ENCODE measurements at places on chromosomes 6 and 20. TPM values are rescaled to one million over a fixed set of nuclear protein-coding genes. Genes with fewer than 3 reads are reported as not detected.

GRCh38 chr6:11830105-11830504 is 51.5 kb upstream of the ADTRP start:
- DNase-seq, result no peak

DNA sequence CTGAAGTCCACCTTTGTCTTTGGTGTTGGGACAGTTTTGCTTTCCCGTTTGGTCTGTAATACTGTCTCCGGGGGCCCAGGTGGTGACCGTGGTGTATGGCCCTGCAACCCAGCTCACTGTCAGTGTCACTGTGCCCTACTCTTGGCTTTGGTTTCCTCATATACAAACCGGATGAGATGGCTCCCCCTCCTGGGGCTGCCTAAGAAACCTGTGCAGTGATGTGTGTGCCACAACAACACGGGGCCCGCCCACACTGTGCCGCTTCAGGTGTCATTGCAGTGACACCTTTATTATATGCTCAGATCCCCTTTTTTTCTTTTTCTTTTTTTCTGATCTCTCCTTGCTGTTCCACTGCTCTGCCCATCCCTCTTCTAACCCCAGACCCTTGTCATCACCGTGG is 73.9 kb downstream of the RAMACL start:
- DNase-seq, result no peak

DNA sequence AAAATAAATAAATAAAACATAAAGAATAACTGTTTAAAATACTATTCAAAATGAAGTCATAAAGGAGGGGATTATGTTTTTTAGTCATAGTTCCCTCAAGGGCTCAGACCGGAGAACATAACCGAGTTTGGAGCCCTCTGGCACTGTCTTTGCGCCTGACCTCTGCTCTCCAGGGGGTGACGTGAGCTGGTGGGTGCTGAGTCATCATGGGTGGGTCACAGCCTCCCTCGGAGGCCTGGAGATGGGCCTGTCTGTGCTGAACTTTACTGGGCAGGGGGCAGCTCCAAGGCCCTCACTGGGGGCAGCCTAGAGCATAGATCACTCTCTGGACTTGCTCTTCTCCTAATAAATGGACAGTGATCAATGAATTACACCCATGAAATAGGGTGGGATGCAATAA is 3.1 kb upstream of the MAVS start:
- DNase-seq, result no peak

DNA sequence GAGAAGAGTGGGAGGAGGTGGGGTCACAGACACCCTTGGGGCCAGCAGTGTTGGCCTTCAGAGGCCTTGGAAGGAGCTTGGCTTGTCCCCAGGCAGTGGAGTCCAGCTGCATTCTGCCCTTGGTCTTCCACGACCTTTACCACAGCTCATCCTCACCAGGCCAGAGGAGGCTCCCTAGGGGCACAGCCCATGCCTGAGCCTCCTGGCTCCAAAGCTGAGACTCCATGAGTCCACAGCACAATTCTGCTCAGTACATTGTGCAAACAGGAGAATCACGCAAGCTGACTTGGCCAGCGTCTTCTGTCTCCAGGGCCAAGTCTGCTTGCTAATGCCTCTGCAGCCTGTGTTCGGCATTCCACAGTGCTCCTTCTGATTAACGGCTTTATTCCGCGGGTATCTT is 337.2 kb downstream of the SMOC2 start:
- DNase-seq, result no peak

DNA sequence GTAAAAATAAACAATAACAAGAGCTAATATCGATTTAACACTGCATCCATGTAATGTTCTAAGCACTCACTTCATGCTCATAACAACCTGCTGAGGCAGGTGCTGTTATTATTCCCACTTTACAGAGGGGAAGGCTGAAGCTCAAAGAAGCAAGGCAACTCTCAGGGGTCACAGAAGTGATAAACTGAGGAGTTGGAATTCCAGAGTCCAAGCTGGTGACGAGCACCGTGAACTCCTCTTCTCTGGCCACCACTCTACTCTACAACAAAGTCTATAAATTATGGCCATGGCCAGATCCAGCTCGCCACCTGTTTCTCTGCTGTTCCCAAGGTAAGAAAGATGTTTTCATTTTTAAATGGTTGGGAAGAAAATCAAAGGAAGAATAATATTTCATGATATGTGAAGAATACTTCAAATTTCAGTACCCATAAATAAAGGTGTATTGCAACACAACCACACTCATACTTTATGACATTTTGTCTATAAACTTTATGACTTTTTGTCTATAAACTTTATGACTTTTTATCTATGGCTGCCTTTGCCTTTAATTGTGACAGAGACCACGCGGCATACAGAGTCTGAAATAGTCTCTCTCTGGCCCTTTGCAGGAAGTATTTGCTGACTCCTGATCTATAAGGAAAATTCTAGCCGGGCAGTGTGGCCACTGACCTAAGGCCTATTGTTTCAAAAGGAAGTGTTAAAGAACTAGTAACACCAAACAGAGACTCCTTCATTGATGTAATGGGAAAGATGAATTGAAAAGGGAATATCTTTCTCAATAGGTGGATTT is 113.2 kb upstream of the KCNG1 start:
- no peak for DNase-seq

GRCh38 chr20:8464368-8464767 is 332.3 kb downstream of the PLCB1 start:
- no peak for DNase-seq

- DNase-seq, result no peak
Observed at GRCh38 chr6:36432151-36432671, 10.4 kb downstream of the PXT1 start.

GRCh38 chr6:125050663-125051318 is 88.6 kb downstream of the RNF217 start:
- DNase-seq, result no peak

DNA sequence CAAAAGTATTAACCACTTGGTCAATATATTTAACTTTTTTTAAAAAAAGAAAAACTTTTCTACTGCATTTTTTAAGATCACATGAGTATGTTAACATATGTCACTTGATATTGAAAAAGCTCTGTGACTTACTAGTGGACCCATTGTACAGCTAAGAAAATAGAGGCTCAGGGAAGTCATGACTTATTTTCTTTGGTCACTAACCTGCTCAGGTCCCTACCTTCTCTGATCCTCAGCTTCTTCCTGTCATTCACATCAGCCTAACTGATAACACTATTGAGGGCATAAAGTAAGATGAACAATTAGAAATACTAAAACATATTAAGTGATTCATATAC is 19.8 kb downstream of the AGPAT4 start:
- no peak for DNase-seq

DNA sequence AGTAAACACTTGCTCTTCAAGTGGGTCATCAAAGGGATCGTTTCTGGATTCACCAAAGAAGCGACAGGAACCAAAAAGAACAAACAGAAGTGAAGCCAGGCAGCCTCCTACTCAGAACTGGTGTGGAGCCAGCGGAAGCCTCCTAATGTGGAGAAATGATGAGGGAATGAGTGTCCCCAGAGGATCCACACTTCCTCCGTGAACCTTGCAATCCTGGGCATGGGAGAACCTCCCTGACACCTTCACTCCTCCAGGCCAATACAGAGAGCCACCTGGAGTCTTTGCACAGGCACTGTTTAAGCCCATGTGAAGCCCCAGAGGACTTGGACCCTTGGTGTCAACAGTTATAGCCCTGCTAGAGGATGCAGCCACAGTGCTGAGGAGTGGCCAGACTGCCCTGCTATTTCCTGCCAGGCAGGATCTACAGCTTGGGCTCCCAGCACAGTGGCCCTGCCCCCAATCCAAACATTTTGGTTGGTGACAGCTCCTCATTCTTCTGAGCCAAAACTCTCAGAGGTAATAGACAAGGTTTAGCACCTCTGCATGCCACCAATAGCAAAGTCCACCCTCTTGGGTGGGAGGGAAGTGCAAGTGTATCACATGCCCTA is 23.2 kb upstream of the SERINC1 start:
- DNase-seq, result no peak

DNA sequence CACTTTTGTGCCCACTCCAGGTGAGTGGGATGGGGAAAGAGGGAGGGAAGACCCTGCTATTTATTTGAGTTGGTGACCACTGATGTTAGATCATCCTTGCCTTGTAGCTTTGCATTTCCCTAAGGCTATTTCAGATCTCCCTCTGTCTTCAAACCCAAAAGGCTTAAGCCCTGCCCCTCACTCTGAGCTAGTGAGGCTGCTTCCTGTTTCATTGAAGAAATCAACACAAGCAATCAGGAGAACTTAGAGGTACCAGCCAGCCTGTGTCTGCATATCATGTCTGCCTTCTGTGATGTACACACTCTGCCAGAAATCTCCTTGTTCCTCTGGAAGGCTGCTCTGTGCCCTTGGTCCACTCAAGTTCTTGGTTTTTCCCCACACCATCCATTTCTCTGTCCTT is 135.3 kb downstream of the ARID1B start:
- DNase-seq, result no peak

GRCh38 chr6:142537612-142538478 is 236.0 kb downstream of the ADGRG6 start:
- DNase-seq, result no peak

GRCh38 chr20:49896204-49896603 is 19.1 kb downstream of the SPATA2 start:
- DNase-seq, result no peak

- DNase-seq, result peak; percentile 90
Observed at GRCh38 chr20:51447097-51447764, 95.3 kb downstream of the NFATC2 start.

- DNase-seq, result no peak
Observed at GRCh38 chr6:19159089-19159488, 678.1 kb upstream of the ID4 start.

DNA sequence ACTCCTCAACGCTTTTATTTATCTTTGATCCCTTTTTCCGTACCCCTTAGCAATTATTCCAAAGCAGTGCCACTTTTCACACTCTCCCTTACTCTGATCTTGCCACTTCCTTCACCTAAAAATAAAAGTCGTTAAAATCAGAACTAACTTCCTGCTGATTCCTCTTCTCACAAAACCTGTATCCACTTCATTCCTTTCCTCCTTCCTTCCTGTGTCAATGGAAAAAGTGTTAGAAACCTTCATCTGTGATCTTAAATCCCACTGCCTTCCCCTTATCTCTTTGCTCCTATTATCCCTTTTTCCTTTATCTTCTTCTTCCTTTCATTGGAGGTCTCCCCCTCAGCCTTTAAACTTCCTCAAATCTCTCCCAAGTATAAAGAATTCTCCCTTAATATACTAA is 49.2 kb downstream of the GOPC start:
- no peak for DNase-seq

DNA sequence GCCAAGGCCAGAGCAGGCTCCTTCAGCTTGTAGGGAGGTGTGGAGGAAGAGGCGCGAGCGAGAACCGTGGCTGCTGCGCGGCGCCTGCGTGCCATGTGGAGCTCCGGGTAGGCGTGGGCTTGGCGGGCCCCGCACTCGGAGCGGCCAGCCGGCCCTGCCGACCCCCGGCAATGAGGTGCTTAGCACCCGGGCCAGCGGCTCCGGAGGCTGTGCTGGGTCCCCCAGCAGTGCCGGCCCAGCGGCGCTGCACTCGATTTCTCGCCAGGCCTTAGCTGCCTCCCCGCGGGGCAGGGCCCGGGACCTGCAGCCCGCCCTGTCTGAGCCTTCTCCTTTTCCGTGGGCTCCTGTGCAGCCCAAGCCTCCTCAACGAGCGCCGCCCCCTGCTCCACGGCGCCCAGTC is 32.9 kb upstream of the SIRT5 start:
- DNase-seq, result no peak

DNA sequence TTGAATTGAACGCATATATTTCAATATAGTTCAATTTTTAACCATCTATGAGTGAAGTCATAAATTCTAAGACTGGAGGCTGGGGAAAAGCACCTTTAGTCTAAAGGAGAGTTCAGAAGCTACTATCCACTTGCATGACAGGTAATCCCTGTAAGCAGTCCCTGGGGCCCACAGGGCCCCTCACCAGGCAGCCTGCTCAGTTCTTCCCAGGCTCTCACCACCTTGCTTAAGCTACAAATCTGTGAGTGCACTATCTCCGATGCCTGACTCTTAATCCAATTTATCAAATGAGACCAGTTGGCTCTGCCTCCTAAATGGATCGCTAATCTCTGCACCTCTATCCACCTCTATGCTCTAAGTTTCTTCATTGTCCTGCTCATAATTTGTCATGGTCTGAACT is 413.8 kb downstream of the PTPRT start:
- no peak for DNase-seq

DNA sequence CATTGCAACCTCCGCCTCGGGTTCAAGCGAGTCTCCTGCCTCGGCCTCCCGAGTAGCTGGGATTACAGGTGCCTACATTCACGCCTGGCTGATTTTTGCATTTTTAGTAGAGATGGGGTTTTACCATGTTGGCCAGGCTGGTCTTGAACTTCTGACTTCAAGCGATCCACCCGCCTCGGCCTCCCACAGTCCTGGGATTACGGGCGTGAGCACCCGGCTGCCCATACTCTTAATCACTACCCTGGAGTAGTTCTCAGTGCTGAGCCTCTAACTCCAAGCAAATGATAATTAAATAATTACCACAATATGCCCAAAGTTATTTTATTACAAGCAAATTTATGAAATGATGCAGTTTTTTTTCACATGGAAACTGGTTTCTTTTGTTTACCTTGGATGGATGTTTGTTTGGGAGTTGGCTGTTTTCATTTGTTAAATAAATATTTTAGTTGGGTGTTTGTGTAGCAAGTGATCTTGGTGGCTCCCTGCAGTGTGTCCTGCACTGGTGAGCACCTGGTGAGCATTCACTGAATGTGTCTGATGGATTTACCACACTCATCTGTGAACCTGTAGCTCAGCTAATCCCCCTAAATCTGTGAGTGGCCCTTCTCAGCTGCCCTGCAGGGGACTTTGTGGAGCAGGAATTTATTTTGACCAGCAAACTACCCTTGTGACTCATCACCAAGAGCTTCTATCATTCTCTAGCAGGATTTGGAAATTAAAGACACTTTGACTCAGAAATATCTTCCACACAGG is 36.9 kb downstream of the UTRN start:
- no peak for DNase-seq

GRCh38 chr6:169310983-169311382 is 57.3 kb upstream of the THBS2 start:
- DNase-seq, result no peak

- DNase-seq, result no peak
Observed at GRCh38 chr6:50657513-50657912, 55.8 kb upstream of the TFAP2D start.

GRCh38 chr6:140063021-140063399 is 688.6 kb upstream of the CITED2 start:
- no peak for DNase-seq

- DNase-seq, result no peak
Observed at GRCh38 chr20:19824861-19825260, 66.8 kb downstream of the RIN2 start.

Gene AIF1
- total RNA-seq, result not detected

Gene C4A
- total RNA-seq, result 13.5 TPM

Gene VSTM2L
- total RNA-seq, result 14.7 TPM

Gene SLA2
- total RNA-seq, result not detected

Gene MOG
- total RNA-seq, result not detected

Gene TMEM244
- total RNA-seq, result not detected

Gene FRK
- 0.05 TPM for total RNA-seq

Gene SLC35D3
- not detected for total RNA-seq

Gene TBC1D32
- 13.4 TPM for total RNA-seq

Gene JPH2
- 16.5 TPM for total RNA-seq

Gene PHF10
- 50.8 TPM for total RNA-seq

Gene RBM12
- total RNA-seq, result 97.3 TPM
